PC-9 (cell line): ENCODE measurements at places on chromosomes 3 and 15.

GRCh38 chr3:49217688-49218470, 46.5 kb downstream of the KLHDC8B start:
- no peak for DNase-seq

GRCh38 chr3:56290374-56290773, 177.9 kb downstream of the ERC2 start:
- no peak for DNase-seq

DNA sequence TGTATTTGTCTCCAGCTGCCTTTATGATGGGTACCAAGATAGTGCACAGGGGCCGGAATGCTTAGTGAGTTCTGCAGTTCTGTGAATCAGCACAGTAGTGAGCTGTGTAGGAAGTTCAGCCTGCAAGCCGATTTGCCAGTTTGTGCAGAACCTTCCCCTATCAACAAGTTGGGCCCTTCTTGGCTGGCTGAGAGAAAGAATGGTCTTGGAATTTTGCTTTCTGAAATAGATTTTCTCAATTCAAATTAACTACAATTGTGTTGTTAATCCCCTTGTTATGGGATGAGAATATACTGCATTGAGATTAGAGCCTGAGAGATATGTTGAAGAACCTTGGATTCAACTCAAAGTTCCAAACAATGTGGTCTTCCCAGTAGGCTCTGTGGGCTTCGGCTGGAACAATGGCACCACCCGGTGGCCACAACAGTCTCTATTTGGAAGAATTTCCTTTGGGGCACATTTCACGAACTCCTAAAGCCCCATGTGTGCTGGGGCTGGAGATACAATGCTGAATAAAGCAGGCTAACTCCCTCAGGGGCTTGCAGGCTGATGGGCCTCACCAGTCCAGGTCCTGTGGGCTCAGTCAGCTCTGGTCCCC, 59.1 kb downstream of the TRIM42 start:
- no peak for DNase-seq

GRCh38 chr15:57455929-57456328, 79.6 kb downstream of the CGNL1 start:
- DNase-seq = no peak

- no peak for DNase-seq
Observed at GRCh38 chr3:53884623-53885022, 2.7 kb upstream of the ACTR8 start.
